HFFc6 (cell line): ENCODE measurements at places on chromosomes 16 and 17. TPM values are rescaled to one million over a fixed set of nuclear protein-coding genes. Genes with fewer than 3 reads are reported as not detected.
A peak's percentile ranks its signal among the peaks of the same experiment; 100 is the strongest.

DNA sequence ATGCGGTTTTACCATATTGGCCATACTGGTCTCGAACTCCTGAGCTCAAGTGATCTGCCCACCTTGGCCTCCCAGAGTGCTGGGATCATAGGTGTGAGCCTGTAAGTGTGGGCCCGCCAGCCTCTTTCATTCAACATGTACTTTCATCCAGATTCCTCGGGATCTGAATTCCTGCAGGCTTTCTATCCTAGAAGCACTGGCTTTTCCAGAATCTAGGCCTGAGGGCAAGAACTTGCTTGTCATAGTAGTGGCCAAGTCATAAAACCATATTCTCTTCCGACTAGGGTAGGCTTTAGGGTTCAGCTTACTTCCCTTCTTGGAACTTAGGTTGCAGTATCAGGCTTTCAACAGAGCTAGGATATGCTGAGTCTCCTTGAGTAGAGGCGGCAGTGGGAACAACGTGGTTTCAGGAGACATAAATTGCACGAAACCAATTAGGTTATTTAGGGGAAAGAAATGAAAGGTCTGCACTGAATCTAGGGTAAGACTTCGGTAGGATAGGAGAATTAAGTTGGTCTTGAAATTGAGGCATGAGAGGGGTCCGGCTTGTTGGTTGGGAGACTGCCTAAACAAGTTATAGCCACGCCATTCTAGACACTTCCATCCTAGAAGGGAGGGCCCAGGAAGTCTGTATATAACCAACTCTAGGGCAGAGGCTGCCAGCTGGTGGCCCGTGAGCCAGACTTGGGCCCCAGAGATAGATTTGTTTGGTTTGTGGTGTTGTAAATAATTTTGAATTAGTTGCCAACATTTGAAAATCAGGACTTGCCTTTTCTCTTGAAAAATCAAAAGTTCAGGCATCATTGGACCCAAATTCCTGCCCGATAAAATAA is 15.6 kb downstream of the SLC7A6 start:
- no peak for DNase-seq

C17orf113 gene
- 0.07 to 0.16 TPM (median 0.09 TPM) in 3 replicates for total RNA-seq

GRCh38 chr17:43517615-43518386 is 28.3 kb downstream of the ETV4 start:
- DNase-seq = peak; percentile 54

- DNase-seq = no peak
Measured at GRCh38 chr17:40103688-40104087, 3.3 kb upstream of the NR1D1 start.

PMP22 gene
- 34.6 to 51.1 TPM (median 44.8 TPM) in 3 replicates for total RNA-seq
